OCI-M1 (cell line): ENCODE measurements at places on chromosomes 13 and 19.

DNA sequence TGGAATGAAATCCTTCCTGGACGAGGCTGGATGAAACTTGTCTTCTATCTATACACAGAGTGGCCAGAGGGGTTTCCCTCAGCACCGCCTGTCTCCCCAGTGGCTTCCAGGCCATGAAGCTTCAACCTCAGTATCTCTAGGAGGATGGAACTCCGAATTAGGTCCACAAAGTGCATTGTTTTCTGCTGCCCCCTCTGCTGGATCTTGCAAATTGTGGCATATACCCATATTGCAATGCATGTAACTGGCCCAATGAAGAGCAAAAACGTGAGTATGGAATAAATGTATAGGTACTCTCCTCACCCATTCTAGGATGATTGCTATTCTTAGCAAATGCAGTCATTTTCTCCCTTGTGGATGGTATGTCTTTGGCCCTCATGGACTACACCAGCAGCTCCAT lies 14.7 kb upstream of the LILRB4 start:
- DNase-seq, result no peak

GRCh38 chr13:49124693-49125304 lies 95.3 kb upstream of the MLNR start:
- DNase-seq, result no peak

DNA sequence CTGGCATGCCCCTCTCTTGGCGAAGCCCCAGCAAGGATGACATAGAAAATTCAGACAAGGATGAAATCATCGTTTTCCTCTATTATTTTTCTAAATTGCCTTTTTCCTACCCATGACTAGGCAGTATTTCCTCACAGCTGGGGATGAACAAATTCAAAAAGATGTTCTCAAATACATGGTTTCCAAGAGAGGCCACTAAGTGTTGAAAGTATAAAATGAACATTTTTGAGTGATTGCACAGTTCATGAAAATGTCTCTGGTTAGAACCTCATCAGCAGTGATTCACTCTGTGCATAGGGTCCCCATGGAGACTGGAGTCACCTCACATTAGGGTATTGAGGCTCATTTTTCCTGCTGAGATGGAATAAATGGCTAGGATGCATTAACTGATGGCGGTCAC lies 373.7 kb downstream of the DNAJC15 start:
- no peak for DNase-seq

DNA sequence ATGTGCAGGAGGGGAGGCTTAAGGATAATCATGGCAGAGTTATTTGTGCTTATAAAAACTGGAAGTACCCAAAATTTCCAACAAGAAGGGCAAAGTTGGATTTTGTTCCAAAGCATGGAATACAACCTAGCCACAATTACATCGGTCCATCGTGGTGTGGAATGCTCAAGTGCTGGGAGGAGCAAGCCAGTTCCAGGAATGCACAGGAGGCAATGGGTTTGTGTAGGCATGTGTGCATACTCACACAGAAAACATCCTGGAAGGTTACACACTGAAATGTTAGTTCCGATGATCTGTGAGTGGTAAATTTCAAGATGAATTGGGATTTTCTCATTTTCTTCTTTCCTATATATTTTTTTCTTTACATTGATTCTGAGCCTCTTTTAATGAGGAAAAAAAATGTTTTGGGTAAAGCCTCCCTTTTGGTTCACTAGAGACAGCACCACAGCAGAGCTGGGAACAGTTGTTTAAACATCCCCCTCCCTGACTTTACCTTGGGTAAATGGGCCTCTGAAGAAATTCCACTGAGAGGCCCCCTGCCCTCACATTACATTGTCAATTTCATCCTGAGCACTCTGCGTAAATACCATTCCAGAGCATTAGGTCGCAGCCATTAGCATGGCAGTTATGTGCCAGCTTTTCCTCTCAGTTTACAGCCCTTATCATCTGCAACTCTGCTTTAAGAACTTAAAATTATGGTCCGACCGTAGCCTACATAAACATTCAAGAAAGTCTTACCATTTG lies 122.0 kb downstream of the UQCRFS1 start:
- no peak for DNase-seq

DNA sequence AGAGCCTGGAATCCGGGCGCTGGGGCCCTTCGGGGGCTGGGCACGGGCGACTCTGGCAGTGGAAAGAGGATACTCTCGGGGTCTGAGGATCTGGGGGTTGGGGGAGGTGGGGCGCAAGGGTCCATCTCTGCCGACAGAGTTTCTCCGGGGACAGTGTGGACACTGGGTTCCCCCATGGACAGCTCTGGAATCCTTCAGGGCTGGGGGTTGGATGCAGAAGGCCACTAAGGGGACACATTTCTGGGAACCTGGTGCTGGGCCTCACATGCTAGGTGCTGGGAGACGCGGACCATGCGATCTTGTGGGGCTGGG lies 2.3 kb downstream of the TGFBR3L start:
- peak; percentile 51 for DNase-seq
